ENCODE measurements at places on chromosomes 3 and 15.

- no peak for DNase-seq
Observed at GRCh38 chr3:129838086-129838485, 55.4 kb downstream of the TMCC1 start.

DNA sequence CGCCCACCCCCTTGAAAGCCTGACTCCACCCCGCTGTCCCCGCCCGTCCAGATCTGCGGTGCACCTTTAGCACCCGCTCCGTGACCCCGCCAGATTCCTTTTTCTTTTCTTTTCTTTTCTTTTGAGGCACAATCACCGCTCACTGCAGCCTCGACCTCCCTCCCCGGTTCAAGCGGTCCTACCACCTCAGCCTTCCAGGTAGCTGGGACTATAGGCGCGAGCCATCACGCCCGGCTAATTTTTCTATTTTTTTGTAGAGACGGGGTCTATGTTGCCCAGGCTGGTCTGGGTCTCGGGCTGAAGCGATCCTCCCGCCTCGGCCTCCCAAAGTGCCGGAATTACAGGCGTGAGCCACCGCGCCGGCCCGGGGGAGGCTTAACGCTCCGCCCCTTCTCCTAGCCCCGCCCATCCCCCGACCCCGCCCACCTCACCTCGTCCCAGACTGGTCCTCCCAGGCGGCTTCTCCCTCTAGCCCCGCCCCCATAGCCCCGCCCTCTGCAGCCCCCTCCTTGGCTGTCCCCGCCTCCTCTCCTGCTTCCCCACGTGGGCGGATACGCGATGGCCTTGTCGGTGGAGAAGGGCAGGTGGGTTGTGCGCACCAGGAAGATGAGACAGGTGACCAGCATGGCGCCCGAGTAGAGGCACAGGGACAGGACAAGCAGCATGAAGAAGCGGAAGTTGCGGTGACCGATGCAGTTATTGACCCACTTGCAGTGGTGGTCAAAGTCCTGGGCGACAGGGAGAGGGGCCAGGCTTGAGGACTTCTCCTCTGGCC lies 3.2 kb downstream of the ZDHHC19 start:
- peak; percentile 73 for DNase-seq

- no peak for DNase-seq
Observed at GRCh38 chr15:86063356-86064095, 16.1 kb upstream of the AGBL1 start.

GRCh38 chr3:178684881-178685590 lies 148.8 kb downstream of the KCNMB2 start:
- no peak for DNase-seq

DNA sequence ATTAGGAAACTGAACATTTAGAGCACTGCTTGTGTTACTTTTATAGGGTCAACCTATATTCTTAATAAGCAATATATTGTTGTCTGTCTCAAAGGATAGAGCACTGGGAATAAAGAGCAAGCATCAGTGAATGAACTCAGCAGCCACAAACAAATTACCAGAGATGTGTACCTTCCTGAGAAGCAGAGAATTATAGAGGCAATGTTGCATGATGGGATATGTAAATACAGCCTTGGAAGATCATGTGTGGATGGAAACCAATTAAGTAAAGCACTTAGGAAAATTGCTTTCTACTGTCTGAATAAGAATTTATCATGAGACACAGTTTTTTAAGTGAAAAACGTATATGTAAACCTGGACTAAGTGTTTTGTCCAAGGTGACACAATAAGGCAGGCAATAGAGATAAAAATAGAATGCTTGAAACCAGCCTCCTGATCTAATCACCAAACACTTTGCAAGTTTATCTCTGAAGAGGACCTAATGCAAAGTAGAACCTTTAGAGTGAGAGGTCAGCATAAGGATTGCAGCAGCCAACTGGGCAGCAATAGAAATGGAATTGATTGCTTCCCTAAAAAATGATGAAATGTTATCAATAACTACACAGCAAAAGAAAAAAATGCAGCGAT lies 848.0 kb downstream of the TUSC7 start:
- DNase-seq: no peak

DNA sequence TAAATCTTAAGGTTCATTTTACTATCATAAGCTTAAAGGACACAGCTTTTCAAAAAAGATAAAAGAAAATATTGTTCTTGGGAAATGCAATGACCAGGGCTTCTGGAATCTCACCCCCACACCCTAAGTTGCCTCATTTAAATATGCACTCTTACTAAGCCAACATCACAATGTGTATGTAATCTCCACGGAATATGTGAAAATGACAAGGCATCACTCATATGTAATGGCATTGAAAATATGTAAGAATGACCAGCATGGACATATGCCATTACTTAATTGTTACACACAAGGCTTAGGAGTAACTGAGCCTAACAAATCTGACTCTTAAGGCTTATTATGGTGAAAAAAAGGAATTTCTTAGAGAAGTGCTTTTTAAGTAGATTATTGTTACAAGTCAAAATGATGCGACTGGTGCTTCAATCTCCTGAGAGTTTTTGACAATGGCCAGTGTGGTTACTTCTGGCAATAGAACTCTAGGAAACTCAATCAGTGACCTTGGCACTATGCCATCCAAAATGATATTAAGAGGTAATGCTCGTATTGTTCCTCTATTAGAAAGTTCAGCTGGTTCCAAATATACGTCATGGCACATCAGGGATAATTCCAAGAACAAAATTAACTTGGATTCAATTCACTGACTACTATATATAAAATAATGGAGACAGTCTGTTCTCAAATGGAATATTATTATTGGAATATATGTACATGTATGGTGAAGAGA lies 290.0 kb upstream of the PLSCR5 start:
- DNase-seq: no peak

- DNase-seq: no peak
Observed at GRCh38 chr15:48984811-48985352, 21.2 kb upstream of the SHC4 start.

DNA sequence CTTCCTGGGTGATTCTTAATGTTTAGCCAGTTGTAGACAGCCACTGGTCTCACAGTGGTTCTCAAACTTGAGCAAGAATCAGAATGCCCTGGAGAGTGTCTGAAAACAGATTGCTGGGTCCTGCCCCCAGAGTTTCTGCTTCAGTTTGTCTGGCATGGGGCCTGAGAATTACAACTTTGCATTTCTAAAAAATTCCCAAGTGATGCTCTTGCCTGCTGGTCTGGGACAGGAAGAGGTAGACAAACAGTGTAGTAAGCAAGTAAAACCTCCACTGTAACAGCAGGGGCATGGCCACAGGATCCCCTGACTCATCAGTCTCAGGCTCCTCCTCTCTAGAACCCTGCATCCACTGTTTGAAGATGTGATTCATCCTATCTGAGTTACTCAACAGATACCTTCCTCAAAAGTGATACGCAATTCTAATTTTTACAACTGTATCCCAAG lies 36.5 kb downstream of the DZIP1L start:
- DNase-seq: no peak

DNA sequence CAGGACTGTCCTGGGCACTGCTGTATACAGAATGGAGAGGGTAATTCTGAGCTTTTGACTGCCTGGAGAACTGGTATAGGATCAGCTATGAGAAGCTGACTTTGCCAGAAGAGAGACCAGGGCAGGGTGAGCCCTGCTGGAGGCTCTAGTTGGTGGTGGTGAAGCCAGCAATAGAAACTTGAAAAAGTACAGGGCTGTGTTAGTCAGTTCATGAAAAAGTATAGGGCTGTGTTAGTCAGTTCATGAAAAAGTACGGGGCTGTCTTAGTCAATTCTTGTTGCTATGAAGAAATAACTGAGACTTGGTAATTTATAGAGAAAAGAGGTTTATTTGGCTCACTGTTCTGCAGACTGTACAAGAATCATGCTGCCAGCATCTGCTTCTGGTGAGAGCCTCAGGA lies 63.5 kb upstream of the C2CD4B start:
- no peak for DNase-seq

- DNase-seq: no peak
Observed at GRCh38 chr3:107241217-107241616, 136.0 kb upstream of the CCDC54 start.

DNA sequence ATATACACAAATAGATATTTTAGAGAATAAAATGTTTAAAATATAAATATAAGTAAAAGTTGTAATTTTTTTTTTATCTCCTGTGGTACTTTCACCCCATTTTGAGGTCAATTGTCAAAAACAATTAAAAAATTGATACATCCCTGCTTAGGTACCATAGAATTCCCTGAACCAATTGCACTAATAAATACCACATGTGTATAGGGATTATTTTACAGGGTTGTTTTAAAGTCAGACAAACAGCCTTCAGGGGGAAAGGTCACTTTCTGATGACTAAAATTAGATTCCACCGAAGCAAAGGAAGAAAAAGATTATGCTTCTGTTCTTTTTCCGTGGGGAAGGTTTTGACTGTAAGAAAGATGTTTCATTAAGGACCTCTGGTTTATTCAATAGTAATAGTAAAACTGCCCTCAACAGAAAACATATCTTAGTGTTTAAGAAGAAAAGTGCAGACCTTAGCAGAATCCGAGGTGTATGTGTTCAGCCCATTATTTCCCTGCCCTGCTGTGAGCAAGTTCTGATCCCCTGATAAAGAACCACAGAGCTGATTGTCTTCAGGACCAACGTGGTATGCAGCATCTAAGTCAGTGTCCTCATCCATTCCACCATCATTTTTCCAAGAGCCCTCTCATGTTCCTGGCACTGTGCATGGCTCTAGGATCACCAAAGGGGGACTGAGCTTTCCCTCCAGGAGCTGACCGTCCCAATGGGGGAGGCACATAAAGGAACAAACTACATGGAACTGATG lies 132.9 kb upstream of the IL12A start:
- DNase-seq: no peak

- DNase-seq: no peak
Observed at GRCh38 chr3:41330465-41330864, 131.2 kb downstream of the CTNNB1 start.
